ENCODE measurements at places on chromosomes 1 and 21.

DNA sequence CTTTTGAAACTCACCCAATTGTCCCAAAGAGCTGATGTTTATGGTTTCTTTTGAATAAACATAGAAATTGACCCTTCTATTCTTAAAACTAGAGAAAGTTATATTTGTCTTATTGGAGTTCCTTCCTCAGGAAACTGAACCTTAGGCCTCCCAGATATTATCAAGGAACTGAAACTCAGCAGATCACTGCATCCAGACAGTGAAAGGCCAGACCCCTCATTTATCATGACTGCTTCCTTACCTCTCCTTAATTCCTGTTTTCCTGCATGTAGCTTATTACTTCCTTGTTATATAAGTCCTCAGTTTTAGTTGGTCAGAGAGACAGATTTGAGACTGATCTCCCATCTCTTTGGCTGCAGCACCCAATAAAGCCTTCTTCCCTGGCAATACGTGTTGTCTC lies 27.5 kb downstream of the SLC22A15 start:
- no peak for DNase-seq

- no peak for DNase-seq
Measured at GRCh38 chr21:44558695-44559094, at the start of gene KRTAP10-3. Gene KRTAP10-3, minus strand, starts transcription at chr21:44558795. Its CDS starts 80 bp downstream, at chr21:44558715.

GRCh38 chr1:21435646-21436487 lies 4.1 kb upstream of the NBPF3 start:
- no peak for DNase-seq

DNA sequence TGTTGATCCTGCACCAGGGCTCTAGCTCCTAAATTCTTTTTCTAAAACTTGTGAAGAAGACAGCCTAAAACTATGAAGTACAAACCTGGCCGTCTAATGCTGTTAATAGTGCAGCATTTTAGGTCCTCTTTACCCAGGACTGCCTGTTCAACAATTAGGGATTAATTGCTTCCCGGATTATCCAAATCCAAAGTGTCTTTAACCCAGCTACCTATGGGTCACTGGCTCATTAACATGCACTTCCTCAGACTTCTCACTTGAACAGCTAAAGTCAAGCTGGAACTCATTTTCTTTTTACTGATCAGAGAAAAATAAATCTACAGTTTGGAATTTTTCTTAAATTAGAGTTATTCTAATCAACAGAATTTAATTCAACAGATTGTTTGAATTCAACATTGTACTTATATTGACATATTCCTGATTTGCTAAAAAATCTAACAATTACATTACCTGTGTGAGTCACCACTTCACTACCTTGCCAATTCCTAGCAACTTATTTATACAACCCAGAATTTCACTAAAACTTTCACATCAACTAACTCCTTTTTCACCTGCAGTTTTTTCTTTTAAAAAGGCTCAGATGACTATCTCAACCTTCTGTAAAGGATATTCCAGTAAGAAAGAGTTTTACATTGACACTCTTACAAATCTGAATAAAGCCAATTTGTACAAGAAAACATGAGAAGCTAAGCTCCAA lies 3.3 kb downstream of the HNRNPU start:
- peak; percentile 7 for DNase-seq

- no peak for DNase-seq
Measured at GRCh38 chr1:114109981-114110380, 43.7 kb downstream of the SYT6 start.

- DNase-seq = no peak
Measured at GRCh38 chr1:36863061-36863460, 171.3 kb downstream of the GRIK3 start.

- DNase-seq = no peak
Measured at GRCh38 chr1:171581766-171582165, 40.3 kb upstream of the MYOCOS start.

GRCh38 chr1:38527373-38527966 lies 332.1 kb downstream of the RRAGC start:
- DNase-seq = peak; percentile 50

GRCh38 chr1:96365596-96366390 lies 355.8 kb upstream of the PTBP2 start:
- DNase-seq = no peak

DNA sequence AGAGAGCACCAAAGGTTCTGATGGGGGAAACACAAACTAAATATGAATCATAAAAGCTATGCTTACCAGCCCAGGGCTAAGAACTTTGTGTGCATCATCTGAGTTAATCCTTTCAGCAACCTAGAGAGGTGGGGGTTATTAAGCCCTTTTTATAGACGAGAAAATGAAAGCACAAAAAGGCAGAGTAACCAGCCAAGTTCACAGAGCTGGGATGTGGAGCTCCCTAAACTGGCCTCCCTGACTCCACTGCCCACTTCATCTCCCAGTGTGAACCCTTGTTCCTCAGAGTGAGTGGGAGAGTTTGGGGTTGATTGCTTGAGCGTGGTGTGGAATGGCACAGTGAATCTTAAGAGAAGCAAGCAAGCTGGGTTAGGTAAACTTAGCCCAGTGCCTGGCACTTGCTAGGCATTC lies 10.8 kb upstream of the BCAR3 start:
- DNase-seq = no peak

DNA sequence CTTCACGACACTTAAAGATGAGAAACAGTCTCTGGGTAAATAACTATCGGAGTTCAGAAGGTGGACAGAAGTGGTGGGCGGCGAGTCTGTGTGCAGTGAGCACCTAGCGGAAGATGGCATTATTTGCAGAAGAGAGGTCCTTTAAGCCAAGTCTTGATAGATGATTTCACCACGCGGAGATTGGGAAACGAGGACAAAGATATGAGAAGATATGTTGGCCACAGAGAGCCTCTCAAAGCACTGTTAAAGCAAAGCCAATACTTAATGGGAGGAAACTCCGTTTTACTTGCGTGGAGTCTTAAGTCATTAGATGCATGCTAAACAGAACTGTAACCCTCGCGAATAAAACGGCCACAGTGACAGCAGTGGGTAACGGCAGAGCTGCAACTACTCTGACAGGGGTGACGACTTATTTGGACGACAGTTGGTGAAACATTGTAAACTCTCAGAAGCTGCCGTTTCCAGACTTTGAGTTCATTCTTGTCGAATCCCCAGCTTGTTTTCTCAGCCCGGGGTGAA lies 577 bp upstream of the CEP350 start:
- peak; percentile 62 for DNase-seq

GRCh38 chr21:38151021-38151645 lies 105.7 kb upstream of the KCNJ15 start:
- DNase-seq = no peak

GRCh38 chr1:153119491-153119971 lies 6.2 kb upstream of the SPRR2F start:
- no peak for DNase-seq

GRCh38 chr1:107972391-107973180 lies 7.6 kb upstream of the VAV3 start:
- no peak for DNase-seq

DNA sequence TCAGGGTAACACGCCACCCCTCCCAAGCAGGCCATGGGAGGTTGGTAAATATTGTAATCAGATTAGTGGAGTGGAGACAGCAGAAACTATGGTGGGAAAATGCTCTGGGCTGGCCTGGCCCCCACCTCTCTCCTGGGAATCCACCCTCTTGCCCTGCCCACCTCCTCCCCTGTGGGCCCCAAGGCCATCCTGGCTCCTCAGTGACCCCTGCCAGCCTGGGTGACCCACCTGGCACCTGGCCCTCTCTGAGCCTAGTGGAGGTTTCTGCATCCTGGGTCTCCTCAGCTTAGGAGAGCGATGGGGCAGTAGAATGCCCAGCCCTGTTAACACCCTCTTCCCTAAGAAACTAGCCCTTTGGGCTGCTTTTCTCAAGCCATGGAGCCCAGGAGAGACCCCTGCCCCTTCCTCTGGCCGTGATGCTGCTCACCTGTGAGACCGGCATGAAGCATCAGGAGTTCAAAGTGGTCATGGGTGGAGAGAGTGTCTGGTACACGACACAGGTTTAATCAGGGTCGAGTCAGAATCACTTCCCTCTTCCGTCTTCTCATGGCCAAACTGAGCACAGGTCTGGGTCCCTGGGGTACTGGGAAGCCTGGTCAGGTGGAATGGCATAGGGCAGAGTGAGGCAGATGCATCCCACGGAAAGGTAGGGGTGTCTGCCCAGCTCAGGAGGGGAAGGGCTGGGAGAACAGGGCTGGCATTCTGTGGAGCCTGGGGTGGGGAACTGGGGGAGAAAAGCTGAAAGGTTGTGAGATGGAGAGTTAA lies 10.7 kb upstream of the DMBX1 start:
- DNase-seq = no peak

DNA sequence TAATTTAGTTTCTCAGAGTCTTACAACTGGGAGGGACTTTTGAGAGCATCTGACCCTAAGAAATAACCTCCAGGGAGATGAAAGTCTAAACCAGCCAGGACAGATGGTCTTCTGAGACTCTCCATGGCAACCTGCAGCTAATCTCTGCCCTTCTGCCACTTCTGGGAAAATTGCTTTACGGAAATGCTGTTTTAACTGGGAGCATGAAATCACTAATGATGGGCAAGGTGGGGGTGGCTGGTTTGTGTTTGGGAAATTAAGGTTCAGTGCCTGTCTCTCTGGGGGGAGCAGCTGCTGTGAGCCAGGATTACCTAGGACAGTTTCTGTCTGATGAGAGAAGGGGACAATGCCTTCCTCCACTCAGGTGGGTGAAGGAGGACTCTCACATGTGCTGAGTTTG lies 33.2 kb downstream of the ROR1 start:
- no peak for DNase-seq

DNA sequence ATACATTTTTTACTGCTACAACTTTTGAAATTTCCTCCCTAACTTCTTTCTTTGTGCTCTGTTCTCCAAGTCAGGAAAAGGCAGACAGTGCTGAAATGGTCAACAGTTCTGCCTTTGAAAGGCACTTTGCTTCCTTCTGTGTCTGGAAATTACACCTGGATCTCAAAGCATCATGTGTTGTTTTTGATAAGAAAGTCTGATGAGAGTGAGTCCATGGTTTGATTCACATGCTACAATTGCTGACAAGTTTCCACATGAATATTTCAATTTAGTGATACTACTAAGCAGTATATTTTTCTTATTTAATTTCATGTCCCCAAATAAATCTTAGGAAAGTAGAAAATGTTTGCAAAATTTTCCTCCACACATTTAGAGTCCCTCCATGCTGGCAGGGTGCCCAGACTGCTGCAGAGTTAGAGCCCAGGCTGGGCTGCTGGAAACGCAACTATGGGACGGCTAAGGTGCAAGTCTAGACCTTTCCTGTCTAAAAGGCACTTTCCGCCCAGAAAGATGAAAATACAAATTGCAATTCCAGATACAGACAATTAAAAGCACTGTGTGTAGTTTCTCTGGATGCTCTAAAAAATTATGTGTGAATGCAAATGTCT lies 96.6 kb upstream of the RUNX1 start:
- no peak for DNase-seq

DNA sequence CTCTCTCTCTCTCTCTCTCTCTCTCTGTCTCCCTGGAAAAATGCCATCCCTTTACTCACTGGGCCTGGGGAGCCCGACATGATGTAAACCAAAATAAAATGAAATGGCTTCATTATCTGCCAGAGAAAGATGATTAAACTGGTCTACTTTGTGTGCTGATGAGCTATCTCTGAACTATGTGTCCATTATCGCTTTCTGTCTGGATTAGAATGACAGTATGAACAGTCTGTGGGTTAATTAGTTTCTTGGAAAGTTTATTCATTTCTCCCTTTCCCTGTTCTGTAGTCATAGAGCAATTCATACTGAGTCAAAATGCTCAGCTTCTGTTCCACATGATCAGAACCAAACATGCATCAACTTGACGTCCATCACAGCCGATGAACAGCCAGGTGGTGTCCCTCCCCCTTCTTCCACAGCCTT lies 72.4 kb upstream of the KCND3 start:
- no peak for DNase-seq

GRCh38 chr1:65233782-65234181 lies 75.6 kb upstream of the DNAJC6 start:
- DNase-seq = no peak

GRCh38 chr1:1094981-1095380 lies 20.9 kb upstream of the RNF223 start:
- no peak for DNase-seq

DNA sequence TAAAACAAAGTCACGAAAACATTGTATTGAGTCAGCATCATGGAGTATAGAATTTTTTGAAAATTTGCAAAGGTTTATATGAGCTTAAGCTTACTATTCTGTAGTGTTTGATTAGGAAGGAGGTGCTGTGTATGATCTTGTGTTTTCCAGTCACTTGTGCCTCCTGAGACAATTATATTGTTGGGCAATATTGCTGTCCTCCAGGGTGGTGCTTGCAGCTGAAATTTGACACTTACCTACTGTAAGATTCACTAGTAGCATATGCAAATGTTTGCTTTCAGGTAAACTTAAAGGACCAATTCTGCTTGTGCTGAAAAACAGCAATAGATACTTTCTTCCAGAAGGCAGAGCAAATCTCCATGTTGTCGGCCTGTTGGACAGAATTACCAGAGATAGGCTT lies 268.0 kb downstream of the TGFB2 start:
- DNase-seq = no peak

DNA sequence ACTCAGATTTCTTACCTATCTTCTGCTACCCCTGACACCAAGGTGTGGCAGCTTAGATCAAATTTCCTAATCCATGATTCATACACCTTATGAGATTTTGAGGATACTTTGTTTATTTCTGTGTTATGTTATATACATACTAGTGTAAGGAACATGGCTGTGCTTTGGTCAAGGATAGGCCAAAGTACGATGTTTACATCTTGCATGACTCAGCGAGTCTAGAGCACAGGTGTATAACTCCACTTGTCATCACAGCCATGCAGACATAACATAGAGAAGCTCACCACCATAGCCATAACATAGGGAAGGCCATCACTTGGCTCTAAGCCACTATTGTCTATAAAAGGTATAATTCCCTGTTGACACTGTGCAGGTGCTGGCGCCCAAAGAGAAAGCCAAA lies 61.2 kb downstream of the GBP6 start:
- DNase-seq = no peak

DNA sequence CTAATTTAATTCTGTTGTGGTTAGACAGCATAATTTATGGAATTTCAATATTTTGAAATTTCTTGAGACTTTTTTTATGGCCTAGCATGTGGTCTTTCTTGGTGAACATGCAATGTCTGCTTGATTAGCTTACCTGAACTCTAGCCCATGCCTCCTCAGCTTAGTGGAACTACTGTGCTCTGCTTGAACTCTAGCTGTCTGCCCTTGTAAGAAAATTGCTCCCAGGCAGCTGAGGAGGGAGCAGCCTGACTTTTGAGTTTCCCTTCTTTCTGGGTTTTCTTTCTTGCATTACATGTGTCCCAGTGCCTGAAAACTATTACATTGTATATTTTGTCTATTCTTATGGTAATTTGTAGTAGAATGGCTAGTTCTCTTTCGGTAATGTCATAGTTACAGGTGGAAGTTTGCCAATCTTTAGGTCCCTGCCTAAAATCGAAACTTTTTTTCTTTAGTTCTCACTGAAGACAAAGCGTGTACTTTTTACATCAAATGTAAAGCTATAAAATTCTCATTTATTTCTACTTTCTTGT lies 105.3 kb downstream of the MAST2 start:
- DNase-seq = no peak

GRCh38 chr1:206551986-206552326 lies 44.6 kb downstream of the RASSF5 start:
- DNase-seq = peak; percentile 92

- DNase-seq = no peak
Measured at GRCh38 chr21:45074818-45075595, 627 bp downstream of the ADARB1 start.

GRCh38 chr1:167987174-167987573 lies 50.3 kb upstream of the MPC2 start:
- DNase-seq = no peak

Measured in CD4-positive, alpha-beta T cell treated with Interleukin-17A for 1 hour (primary cell).